ENCODE measurements at places on chromosomes 12 and 14. TPM values are rescaled to one million over a fixed set of nuclear protein-coding genes. Genes with fewer than 3 reads are reported as not detected.
A peak's percentile ranks its signal among the peaks of the same experiment; 100 is the strongest.

SLCO1C1 gene
- not detected for total RNA-seq

RERG gene
- total RNA-seq: 55.7 TPM

LRRK2 gene
- 14.3 TPM for total RNA-seq

MMP17 gene
- total RNA-seq: 16.8 TPM

CHPT1 gene
- total RNA-seq: 56.6 TPM

GRCh38 chr14:24311837-24312615, 724 bp downstream of the LTB4R start:
- no peak for DNase-seq

GRCh38 chr14:79036441-79036840, 866.3 kb downstream of the NRXN3 start:
- no peak for DNase-seq

DNA sequence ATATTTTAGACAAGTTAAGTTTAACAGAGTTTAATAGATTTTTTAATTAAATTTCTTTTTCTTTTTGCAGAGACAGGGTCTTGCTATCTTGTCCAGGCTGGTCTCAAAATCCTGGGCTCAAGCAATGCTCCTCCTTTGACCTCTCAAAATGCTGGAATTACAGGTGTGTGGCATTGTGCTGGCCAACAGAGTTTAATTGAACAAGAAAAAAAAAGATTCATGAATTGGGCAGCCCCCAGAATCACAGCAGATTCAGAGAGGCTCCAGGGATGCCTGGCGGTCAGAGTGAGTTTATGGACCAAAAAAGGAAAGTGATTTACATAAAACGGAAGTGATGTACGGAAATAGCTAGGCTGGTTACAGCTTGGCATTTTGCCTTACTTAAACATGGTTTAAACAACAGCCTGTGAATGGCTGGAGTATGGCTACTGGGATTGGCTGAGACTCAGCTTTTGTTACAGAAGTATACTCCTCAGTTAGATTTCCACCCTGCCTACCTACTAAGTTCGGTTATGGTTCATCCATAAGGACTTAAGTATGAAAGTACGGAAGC, 14.5 kb upstream of the TESPA1 start:
- no peak for DNase-seq

DNA sequence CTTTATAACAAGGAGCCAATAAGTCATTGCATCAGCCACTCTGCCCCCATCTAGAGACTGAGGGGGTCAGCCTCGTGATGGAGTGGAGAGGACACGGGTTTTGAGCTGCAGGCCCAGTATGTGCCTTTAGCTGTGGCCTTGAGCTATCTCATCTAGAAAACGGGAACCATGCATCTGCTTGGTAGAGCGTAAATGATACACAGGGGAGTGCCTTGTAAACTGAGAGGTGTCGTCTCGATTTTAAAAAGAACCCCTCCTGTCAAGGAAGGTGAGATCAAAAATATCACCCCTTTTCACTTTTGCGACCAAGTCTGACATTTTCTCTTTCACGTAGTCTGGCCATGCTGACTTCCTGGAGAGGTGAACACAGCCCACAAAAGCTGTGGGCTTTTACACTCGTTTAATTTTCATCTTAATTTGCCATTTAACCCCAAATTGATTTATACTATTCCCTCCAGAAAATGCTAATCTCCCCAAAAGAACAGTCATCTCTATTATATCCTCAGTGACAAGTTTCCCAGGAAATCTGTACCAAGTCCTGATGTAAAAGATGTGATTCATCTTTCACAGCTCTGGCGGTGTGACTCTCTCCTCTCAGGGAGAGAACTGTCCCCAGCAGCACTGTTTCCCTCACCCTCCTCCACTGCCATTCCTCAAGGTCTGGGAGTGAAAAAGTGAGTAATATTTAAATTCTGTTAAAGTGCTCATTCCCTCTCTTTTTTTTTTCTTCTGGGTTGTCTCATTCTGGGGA, 30.6 kb downstream of the VCPKMT start:
- DNase-seq: no peak

DNA sequence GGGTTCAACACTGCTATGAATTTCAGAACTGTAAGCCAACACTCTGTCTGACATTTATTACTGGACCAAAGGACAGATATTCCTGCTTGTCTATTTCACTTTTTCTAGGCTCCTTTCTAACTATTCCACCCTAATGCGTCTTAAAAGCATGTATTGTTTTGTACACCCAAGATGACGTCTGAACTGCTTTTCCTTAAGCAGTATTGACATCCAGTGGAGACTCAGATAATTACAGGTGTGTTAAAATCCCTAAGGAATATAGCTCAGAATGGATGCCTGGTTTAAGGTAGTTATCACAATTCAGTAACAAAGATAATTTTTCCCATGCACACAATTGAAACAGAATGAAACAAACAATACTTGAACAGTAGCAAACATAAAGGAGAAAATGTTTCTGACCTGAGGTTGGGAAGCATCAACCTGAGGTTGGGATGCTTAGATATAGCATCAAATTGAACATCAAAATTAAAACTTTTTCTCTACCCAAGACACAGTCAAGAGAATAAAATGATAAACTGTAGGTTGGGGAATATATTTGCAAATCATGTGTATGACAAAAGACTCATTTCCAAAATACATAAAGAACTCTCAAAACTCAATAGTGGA, 93.7 kb upstream of the PTPRR start:
- no peak for DNase-seq

DNA sequence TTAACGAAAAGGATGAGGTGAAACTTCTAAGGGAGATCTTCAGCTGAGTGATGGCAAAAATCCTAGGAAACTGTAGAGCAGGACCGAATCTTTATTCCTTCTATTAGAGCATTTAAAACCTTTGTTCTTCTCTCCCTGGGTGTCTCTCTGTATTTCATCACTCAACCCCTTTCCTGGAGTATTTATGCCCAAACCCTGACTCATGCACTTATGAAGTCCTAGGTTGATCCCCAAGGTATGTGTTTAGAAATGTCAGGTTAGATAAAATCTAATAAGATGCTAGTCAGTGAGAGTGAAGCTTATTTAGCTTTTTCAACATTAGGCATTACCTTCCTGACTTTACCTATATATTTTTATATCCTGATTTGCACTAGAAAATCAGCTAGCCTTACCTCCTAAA, 239.8 kb upstream of the NPAS3 start:
- no peak for DNase-seq

DNA sequence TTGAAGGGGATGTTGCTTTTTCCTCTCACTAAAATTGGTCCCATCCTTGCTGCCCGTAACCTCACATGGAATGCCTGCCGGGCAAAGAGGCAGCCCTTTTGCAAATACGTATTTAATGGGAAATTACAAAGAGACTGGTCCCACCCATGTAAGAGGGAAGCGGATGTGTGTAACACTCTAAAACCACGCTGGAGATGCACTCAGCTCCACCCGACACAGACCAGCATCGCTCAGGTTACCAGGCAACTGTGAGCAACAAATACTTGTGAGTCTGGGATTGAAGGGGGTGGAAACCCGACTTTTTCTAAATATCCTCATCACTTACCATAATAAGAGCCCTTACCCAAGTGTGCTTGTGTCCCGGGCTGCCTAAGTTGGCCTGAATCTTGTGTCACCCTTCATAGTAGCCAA, 47.7 kb downstream of the ELK3 start:
- no peak for DNase-seq

GRCh38 chr12:27428466-27428865, 18.1 kb upstream of the SMCO2 start:
- no peak for DNase-seq

DNA sequence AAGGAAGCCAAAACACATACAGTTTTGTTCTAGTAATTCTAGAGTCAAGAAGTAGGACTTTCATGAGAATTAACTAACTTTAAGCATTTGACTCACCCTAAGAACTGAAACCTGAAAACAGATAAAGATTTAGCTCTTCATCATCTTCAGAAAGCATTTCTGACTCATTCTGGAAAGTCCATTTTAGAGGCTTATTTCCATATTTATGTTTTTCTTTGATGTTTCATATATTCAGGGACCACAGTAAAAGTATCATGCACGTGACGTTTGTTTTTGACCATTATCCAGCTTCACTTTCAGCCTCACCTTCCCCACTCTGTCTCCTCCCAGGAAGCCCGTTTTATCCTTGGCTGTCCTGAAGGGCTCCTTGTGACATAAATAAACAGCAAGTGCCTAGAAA, 79.2 kb downstream of the MDGA2 start:
- no peak for DNase-seq

GRCh38 chr14:104712881-104713734, 10.9 kb upstream of the ADSS1 start:
- no peak for DNase-seq

DNA sequence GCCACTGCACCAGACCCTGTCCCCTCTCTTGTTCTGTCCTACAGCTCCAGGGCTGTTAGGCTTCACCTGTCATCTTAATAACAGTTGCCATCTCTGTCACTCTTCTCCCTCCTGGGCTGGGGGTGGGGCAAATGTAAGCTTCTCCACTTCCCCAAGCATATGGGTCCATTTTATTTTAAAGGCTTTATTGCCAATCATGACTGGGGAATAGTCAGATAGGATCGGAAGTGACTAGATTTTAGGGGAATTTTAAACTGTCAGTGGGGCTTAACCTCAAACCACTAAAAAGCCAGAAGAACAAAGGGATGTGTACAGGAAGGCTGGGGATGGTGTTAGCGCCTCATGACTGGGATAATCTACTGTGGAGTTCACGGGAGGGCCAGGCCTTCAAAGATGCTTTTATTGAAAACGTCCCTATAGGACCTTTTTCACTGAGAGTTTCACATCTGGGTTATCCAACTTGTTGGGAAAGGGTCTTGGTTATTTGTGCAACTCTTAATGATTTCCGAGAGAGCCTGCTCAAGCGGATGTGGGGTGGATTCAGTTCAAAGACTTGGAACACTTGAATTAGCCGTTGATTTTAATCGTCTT, 41.6 kb downstream of the CHST11 start:
- no peak for DNase-seq

GRCh38 chr14:78758333-78758732, 588.2 kb downstream of the NRXN3 start:
- DNase-seq: no peak

- no peak for DNase-seq
Measured at GRCh38 chr14:105153331-105153731, 15.2 kb downstream of the JAG2 start.

DNA sequence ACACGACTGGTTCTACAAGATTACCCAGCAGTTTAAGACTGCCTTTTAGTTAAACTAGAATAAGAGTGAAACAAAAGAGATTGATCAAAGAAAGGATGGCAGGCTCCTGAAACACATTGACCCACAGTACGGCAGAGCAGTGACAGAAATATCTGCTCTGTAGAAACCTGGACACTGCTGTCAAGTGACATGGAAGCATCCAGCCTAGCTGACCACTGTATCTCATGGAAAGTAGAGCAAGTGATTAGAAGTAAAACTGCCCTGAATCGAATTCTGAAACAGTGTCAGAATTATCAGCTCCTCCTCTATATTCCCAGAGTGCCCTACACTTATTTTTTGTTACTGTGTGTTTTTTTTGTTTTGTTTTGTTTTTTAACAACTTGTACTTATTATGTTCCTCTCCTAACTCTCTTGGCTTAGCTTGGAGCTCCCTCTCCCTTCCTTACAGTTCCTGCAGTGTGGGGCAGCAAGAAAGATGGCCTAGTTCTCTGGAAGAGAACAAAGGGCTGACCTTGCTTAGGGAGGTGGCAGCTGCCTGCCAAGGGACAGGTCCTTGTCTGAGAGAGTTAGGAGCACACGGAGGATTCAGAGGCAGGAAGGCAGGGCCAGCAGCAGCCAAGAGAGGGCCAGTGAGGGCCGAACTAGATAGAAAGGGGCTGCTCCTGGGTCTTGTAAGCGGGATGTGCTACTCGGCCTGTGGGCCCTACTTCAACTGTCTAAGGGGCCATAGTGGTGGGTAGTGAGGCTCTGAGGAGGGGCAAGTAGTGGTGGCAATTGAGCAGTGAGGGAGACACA, 97.2 kb downstream of the PTPRR start:
- no peak for DNase-seq

GRCh38 chr12:129409281-129409680, 494.5 kb downstream of the TMEM132D start:
- DNase-seq: no peak

GRCh38 chr14:92341791-92342190, 18.8 kb downstream of the SLC24A4 start:
- no peak for DNase-seq

- no peak for DNase-seq
Measured at GRCh38 chr14:44497148-44497547, 9.9 kb downstream of the FSCB start.

DNA sequence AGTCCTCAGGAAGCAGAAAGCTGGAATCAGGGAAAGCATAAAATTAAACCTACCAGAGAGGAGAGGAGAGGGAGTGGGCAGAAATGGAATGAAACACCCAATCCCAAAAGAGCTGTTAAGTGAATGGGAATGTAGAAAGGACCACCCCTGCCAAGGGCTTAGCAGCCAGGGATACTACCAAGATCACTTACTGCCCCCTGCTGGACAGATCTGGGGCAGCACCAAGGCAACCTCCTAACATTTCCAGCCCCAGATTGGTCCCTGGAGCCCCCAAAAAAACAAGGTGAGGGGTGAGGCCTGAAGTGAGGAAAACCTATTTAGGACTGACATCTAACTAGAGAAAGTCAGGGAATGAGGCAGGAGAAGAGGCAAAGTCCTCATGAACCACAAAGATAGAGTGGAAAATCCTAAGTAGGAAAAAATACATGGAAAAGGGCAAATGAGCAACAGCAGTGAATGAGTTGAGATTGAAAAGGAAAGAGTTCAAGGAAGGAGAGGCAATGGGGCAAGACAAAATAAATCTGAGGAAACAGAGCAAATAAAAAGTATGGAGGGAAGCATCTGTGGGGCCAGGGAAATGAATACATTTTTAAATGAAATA, 11.2 kb upstream of the FKBP11 start:
- DNase-seq: peak; percentile 87

DNA sequence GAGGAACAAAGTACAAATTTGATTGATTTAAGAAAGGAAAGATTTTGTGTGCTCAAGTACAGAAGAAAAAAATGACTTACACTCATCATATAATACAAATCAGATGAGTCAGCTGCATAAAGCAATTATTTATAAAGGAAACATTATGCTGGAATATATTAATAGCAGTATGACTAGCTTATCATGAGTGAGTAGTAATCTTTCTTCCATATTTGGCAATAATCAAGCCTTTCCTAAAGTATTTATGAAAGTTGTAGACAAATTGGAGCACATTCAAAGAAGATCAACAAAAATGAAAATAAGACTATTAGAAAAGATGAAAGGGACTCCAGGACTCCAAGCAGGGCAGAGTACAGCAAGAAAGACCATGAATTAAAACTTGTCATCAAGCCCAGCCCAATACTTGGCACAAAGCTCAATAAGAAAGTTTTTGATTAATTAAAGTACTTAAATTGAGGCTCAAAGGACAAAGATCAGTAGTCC, 32.8 kb downstream of the CCER1 start:
- DNase-seq: no peak

DNA sequence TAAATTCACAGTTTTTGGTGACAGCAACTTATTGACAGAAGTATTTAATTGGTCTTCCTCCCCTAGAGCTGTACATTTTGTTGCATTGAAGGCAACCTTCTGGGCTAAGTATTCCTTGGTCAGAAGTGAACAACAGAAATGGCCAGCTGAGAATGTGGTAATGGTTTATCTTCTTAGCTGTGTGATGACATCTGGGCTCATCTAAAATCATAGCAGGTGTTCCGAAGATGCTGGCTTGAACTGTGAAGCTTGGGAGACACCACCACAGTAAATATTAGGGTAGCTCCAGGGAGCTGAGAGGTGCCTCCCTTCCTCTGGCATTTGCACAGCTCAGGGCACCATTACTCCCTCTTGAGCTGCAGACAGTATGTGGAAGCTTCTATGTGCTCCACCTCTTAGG, 3.7 kb upstream of the PTPRB start:
- no peak for DNase-seq

Measured in ascending aorta (tissue), 2 donors.